Neural crest cell (in vitro differentiated cells): ENCODE measurements at places on chromosomes 16 and 17. TPM values are rescaled to one million over a fixed set of nuclear protein-coding genes. Genes with fewer than 3 reads are reported as not detected.

RHBDF1 gene
- total RNA-seq = 46.5 TPM in 2 replicates

DNA sequence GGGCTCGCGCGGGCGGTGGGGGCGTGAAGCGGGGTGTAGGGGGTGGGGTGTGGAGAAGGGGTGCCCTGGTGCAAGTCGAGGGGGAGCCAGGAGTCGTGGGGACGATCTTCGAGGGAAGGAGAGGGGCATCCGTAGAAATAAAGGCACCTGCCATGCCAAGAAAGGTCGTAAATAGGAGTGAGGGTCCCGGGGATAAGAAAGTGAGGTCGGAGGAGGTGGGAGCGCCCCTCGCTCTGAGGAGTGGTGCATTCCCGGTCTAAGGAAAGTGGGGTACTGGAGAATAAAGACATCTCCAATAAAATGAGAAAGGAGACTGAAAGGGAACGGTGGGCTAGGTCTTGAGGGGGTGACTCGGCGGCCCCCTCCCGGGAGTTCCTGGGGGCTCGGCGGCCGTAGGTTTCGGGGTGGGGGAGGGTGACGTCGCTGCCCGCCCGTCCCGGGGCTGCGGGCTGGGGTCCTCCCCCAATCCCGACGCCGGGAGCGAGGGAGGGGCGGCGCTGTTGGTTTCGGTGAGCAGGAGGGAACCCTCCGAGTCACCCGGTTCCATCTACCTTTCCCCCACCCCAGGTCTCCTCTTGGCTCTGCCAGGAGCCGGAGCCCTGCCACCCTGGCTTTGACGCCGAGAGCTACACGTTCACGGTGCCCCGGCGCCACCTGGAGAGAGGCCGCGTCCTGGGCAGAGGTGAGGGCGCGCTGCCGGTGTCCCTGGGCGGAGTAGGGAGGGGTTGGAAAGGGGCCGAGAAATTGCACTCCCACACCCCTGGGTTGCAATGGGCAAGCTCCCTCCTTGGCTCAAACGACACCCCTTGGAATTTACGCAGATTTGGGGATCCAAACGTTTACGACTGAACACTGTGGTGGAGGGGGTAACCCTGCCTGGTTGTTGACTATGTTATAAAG, 888 bp downstream of the CDH1 start:
- peaks cover 17% of the 10 kb centered on the region for H3K4me1 ChIP-seq
- H3K27me3 ChIP-seq = peaks cover 58% of the 10 kb centered on the region
- no peaks in the 10 kb centered on the region for H3K36me3 ChIP-seq
- no peak for DNase-seq
- peak overlapping the region; percentile 67 for H3K4me3 ChIP-seq

DNA sequence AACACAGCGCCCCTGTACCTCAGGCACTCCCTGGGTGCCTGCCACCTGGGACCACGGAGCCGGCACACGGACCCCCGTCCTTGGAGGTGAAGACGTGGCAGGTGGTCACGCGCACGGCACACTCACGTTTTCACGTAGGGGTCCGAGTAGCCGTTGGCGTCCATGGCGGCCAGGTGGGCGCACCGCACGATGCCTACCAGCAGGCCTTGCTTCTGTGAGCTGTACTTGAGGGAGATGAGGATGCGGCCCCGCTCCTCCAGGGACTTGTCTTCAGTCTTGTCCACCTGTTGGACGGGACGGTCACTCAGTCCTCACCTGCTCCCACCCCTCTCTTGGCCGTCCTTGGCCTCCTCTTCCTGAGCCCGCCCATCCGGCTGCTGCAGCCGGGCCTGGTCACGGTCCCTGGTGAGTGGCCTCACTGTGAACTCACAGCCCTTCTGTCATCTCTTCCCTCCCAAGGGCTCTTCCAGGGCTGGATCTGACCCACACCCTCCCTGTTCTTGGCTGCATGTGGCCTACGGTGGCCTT, 18.8 kb downstream of the SCGB1C2 start:
- no peak for DNase-seq
- H3K27me3 ChIP-seq = no peaks in the 10 kb centered on the region
- no peaks in the 10 kb centered on the region for H3K4me1 ChIP-seq
- H3K36me3 ChIP-seq = no peaks in the 10 kb centered on the region
- no peak overlapping the region for H3K27ac ChIP-seq

UNC45B gene
- not detected in 2 replicates for total RNA-seq
